NCI-H460 (cell line): ENCODE measurements at places on chromosomes 3 and 15. TPM values are rescaled to one million over a fixed set of nuclear protein-coding genes. Genes with fewer than 3 reads are reported as not detected.

- no peak for DNase-seq
Measured at GRCh38 chr3:195557322-195557721, 14.2 kb upstream of the PPP1R2 start.

- peak; percentile 62 for DNase-seq
Measured at GRCh38 chr3:183766745-183767606, 58.4 kb downstream of the MAP6D1 start.

GRCh38 chr3:119340014-119340413, 45.8 kb downstream of the ARHGAP31 start:
- DNase-seq: no peak

DNA sequence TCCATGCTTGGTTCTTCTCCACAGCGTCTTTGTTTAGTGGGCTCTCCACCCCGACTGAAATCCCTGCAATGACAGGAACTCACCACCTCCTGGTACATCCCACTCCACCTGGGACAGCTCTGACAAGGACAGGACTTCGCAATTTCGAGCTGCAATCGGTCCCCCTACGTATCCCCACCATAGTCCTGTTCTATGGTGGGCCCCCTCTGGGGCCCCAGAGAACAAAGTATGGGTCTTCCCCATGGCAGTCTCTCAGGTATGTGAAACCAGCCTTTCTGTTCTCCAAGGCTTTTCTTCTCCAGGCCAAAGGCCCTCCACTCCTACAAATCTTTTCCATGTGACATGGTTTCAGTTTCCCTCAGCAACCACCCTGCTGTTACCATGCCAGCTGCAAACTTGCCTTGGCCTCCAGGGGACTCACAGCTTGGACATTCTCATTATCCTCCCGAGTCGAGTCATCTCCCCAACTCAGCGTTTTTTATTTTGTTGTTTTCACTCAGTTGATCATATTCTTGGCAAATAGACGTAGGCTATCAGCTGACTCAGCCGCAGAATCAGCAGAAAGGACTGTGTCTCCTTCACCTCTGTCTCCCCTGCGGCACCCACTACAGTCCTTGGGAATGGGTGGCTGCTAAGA, 233.3 kb downstream of the OPA1 start:
- DNase-seq: no peak

- DNase-seq: no peak
Measured at GRCh38 chr3:12455740-12456139, 28.5 kb upstream of the TSEN2 start.

DNA sequence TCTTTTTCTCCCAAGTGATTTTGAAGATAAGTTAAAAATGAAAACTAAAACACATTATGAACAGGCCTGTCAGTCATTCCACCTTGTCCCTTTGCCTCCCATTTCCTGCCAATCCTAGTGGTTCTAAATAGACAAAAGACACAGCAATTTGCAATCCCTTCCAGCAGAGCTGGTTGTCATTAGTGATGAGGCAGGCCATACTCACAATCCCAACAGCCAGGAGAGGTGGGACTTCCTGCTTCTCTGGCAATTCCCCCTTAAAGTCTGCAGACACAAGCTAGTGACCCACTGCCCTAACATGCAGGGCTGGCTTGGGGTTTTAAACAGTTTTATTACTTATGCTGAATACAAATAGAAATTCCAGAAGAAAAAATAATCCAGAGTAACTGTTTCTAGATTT, 38.4 kb upstream of the RBP1 start:
- no peak for DNase-seq

DNA sequence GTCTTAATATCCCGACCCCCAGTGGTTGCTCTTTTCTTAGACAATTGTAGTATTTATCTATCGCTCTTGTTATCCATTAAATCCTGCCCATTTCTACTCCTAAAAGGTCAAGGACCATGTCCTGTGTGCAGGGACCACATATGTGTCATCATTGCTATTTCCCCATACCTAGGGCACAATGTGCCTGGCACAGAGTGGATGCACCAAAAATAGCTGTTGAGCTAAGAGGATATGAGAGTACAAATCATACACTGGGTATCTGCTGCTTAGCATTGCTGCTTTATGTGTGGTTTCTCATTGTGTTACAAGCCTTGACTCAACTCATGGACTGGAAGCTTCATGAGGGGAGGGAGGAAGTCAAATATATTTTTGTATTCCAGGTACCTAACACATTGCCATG, 3.4 kb upstream of the MITF start:
- no peak for DNase-seq

DNA sequence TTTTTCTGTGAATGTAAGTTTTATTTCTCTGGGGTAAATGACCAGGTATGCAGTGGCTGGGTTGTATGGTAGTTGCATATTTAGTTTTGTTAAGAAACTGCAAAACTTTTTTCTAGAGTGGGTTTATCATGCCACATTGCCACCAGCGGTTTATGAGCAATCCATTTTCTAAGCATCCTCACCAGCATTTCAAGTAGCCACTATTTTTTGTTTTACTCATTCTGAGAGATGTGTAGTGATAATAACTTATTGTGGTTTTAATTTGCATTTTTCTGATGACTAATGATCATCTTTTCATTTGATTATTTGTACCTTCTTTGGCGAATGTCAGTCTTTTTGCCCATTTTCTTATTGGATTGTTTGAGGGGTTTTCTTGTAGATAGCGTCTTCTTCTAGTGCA, 56.2 kb downstream of the SPRED1 start:
- DNase-seq: no peak

The POLQ gene
- 4.0 and 5.8 TPM in 2 replicates for total RNA-seq

The TRNT1 gene
- 18.5 and 25.9 TPM in 2 replicates for total RNA-seq

The DUOX2 gene
- 0.02 TPM in 1 of 2 replicates, not detected in the other for total RNA-seq
